SJCRH30 (cell line): ENCODE measurements at places on chromosomes 11 and 22. TPM values are rescaled to one million over a fixed set of nuclear protein-coding genes. Genes with fewer than 3 reads are reported as not detected.

MMP13 gene
- not detected in 2 replicates for total RNA-seq

- no peak overlapping the region for H3K27ac ChIP-seq
- DNase-seq: no peak
- no peaks in the 10 kb centered on the region for H3K4me1 ChIP-seq
- H3K27me3 ChIP-seq: no peaks in the 10 kb centered on the region
These were observed 86.5 kb upstream of the RRM1 start for GRCh38 chr11:4008116-4008515.

TEX12 gene
- total RNA-seq: 0.28 TPM in 1 of 2 replicates, not detected in the other

GRCh38 chr11:10485646-10486045 lies 30.6 kb downstream of the AMPD3 start:
- no peak overlapping the region for H3K4me3 ChIP-seq
- no peak for DNase-seq
- no peaks in the 10 kb centered on the region for H3K27me3 ChIP-seq
- peaks cover 30% of the 10 kb centered on the region; the same call in 1 of the 2 replicates for H3K36me3 ChIP-seq
- H3K27ac ChIP-seq: no peak overlapping the region
- peaks cover 8% of the 10 kb centered on the region for H3K4me1 ChIP-seq

- H3K4me3 ChIP-seq: no peak overlapping the region
- H3K36me3 ChIP-seq: no peaks in the 10 kb centered on the region
- peak overlapping the region; percentile 93; the same call in 1 of the 2 replicates for H3K27ac ChIP-seq
- no peaks in the 10 kb centered on the region for H3K27me3 ChIP-seq
- peak; percentile 62 for DNase-seq
- peaks cover 26% of the 10 kb centered on the region for H3K4me1 ChIP-seq
These were observed 15.9 kb downstream of the PTPN5 start for GRCh38 chr11:18775492-18776292.

- DNase-seq: no peak
- H3K27ac ChIP-seq: no peak overlapping the region
- H3K4me3 ChIP-seq: no peak overlapping the region
- H3K27me3 ChIP-seq: no peaks in the 10 kb centered on the region
- peaks cover 24% of the 10 kb centered on the region for H3K4me1 ChIP-seq
These were observed 195.7 kb downstream of the CTTN start for GRCh38 chr11:70594031-70594430.

GRCh38 chr11:120548682-120549209 lies 37.2 kb downstream of the GRIK4 start:
- peaks cover 15% of the 10 kb centered on the region for H3K4me1 ChIP-seq
- no peaks in the 10 kb centered on the region for H3K27me3 ChIP-seq
- H3K36me3 ChIP-seq: no peaks in the 10 kb centered on the region
- H3K27ac ChIP-seq: no peak overlapping the region

- H3K27me3 ChIP-seq: no peaks in the 10 kb centered on the region
- H3K27ac ChIP-seq: no peak overlapping the region
- no peak for DNase-seq
These were observed 34.0 kb downstream of the PARVA start for GRCh38 chr11:12411393-12411792.

DNA sequence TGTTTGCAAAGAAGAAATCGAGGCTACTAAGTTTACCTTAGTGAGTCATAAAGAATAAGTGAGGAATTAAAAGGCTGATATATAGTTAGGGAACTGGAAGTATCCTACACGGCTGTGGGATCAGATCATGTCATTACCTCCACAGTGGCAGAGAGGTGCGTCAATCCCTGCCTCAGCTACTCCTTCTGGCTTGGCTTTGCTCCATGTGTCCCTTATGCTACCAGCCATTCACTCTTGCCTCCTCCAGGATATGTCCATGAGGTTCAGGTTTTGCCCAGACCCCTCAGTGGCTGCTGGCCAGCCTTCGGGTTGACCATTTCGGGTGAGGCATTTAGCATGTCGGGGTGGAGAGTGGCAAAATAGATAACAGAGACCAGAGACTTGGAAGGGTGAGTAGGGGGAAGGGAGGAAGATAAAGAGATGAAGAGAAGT lies 153.4 kb downstream of the LDLRAD3 start:
- H3K4me3 ChIP-seq: no peak overlapping the region
- peaks cover 25% of the 10 kb centered on the region for H3K4me1 ChIP-seq
- DNase-seq: no peak

MIOX gene
- not detected in 2 replicates for total RNA-seq

- DNase-seq: no peak
- no peak overlapping the region for H3K4me3 ChIP-seq
- no peak overlapping the region for H3K27ac ChIP-seq
- H3K27me3 ChIP-seq: peaks cover 2% of the 10 kb centered on the region; the same call in 1 of the 2 replicates
- H3K36me3 ChIP-seq: no peaks in the 10 kb centered on the region
These were observed 11.6 kb downstream of the LMNTD2 start for GRCh38 chr11:548700-549603.

- H3K36me3 ChIP-seq: no peaks in the 10 kb centered on the region
- no peak overlapping the region for H3K4me3 ChIP-seq
- DNase-seq: no peak
- no peaks in the 10 kb centered on the region for H3K4me1 ChIP-seq
- H3K27me3 ChIP-seq: peaks cover 4% of the 10 kb centered on the region; the same call in 1 of the 2 replicates
These were observed 22.6 kb upstream of the GNAZ start for GRCh38 chr22:23047742-23048141.

EMID1 gene
- 2.2 and 2.3 TPM in 2 replicates for total RNA-seq

DNA sequence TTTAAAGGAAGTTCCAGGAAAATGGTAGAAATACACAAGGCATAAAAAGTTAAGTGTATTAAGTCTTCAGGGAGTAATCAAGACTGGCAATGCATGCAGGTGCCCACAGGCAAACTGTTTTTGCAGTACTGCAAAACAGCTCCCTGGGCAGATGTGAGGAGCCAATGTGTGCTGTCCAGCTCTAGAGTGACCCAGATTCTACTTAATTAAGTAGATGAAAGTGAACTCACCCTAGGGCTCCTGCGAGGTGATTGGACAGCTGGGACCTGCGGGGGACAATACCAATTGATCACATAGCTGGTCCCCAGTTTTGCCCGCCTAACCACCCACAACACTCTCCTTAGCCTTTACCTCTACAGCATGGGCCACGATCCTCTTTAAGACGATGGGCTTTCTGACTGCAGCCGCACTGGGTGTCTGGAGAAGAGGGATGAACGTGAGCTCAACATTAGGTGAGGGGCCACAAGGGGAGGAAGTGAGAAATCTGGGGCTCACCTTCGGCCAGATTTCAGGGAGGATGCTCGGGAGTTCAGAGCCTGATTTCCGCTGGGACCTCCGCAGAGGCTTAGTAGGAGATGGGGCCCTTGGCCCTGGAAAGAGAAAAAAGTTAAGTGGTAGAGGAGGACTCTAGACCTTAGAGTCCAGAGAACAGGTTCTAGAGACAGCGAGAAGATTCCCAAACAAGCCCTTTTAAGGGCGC lies 556 bp downstream of the CDCA5 start:
- no peaks in the 10 kb centered on the region for H3K27me3 ChIP-seq
- peaks cover 5% of the 10 kb centered on the region for H3K4me1 ChIP-seq
- DNase-seq: no peak
- peak overlapping the region; percentile 83 for H3K27ac ChIP-seq

- H3K36me3 ChIP-seq: no peaks in the 10 kb centered on the region
- H3K4me3 ChIP-seq: no peak overlapping the region
- H3K27ac ChIP-seq: no peak overlapping the region
- H3K4me1 ChIP-seq: peaks cover 9% of the 10 kb centered on the region
- H3K27me3 ChIP-seq: peaks cover 6% of the 10 kb centered on the region; the same call in 1 of the 2 replicates
These were observed 52.0 kb upstream of the SPATA19 start for GRCh38 chr11:133897331-133897650.

GRCh38 chr11:70915158-70915985 lies 337.0 kb downstream of the SHANK2 start:
- H3K27me3 ChIP-seq: no peaks in the 10 kb centered on the region; the same call in 1 of the 2 replicates
- H3K4me3 ChIP-seq: no peak overlapping the region
- no peaks in the 10 kb centered on the region for H3K4me1 ChIP-seq

GRCh38 chr11:77080643-77081210 lies 14.0 kb downstream of the CAPN5 start:
- no peaks in the 10 kb centered on the region for H3K27me3 ChIP-seq
- no peak overlapping the region for H3K27ac ChIP-seq
- H3K36me3 ChIP-seq: no peaks in the 10 kb centered on the region
- no peaks in the 10 kb centered on the region for H3K4me1 ChIP-seq
- no peak overlapping the region for H3K4me3 ChIP-seq

- no peak overlapping the region for H3K4me3 ChIP-seq
- H3K27me3 ChIP-seq: no peaks in the 10 kb centered on the region
- DNase-seq: no peak
- no peak overlapping the region for H3K27ac ChIP-seq
- no peaks in the 10 kb centered on the region for H3K4me1 ChIP-seq
These were observed 328.7 kb upstream of the B3GAT1 start for GRCh38 chr11:134740590-134741261.

GRCh38 chr11:57834852-57835251 lies 73.2 kb downstream of the CTNND1 start:
- no peak overlapping the region for H3K27ac ChIP-seq
- DNase-seq: no peak
- H3K4me1 ChIP-seq: no peaks in the 10 kb centered on the region
- no peaks in the 10 kb centered on the region for H3K27me3 ChIP-seq
- no peaks in the 10 kb centered on the region for H3K36me3 ChIP-seq

IFT27 gene
- total RNA-seq: 1.8 and 2.2 TPM in 2 replicates

DNA sequence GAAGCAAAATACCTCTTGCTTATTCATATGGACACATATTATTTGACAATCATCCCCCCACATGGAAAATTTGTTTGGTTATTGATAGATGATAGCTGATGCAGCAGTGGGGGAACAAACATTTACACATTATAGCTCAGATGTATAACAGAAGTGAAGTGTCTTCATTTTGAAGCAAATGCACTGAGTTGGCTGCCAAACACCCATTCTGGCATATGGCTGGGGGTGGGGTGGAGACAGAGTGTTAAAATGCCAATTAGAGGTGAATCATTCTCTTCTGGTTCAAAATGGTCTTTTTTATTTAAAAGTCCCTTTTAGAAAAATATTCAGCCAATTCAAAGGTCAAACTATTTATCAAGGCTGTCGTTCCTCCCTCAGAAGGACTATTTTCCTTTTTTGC lies 157.3 kb upstream of the TRPC6 start:
- no peaks in the 10 kb centered on the region for H3K27me3 ChIP-seq
- H3K4me3 ChIP-seq: no peak overlapping the region
- H3K36me3 ChIP-seq: no peaks in the 10 kb centered on the region
- peaks cover 6% of the 10 kb centered on the region; the same call in 1 of the 2 replicates for H3K4me1 ChIP-seq

DNA sequence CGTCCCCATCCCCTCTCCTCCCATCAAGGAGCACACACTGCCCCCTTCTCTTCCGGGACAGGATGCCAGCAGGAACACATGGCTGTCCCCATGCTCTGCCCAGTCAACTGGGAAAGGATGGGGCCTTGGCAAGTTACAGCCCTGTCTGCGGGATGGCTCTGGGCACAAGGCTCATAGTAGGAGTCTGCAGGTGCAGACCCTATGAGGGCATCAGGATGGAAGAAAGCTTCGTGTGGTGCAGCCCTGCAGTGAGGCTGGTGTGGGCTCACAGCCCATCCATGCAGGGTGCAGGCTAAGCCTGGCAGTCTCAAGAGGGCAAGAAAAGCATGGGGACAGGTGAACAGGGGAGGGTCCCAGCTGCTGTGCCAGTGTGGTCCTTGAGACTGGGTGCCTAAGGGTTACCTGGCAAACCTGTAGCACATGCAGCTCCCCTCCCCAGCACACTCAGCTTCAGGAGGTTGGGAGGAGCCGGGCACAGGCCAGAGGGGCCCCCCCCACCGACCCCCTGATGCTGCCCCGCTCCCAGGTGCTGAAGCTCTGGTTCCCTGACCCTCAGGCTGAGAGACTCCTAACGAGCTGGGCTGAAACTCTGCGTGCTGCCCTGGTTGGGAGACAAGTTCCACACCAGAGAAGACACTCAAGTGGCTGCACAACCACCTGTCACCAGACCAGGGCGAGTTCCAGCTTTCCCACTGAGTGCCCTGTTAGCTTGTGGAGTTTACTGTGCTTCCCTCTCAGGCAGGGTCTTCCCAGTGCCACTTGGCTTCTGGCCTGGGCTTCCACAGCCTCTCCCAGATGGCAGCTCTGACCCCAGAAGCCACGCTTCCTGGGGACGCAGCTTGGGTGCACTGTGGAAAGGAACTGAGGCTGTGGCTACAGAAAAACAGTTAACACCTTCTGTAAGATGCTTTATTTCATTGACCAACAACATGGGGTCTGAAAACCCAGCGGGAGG lies 3.3 kb upstream of the SCARF2 start:
- no peak overlapping the region for H3K4me3 ChIP-seq
- no peaks in the 10 kb centered on the region; the same call in 1 of the 2 replicates for H3K4me1 ChIP-seq
- H3K27me3 ChIP-seq: no peaks in the 10 kb centered on the region
- no peak for DNase-seq

SIPA1 gene
- total RNA-seq: 2.8 and 2.9 TPM in 2 replicates

DNA sequence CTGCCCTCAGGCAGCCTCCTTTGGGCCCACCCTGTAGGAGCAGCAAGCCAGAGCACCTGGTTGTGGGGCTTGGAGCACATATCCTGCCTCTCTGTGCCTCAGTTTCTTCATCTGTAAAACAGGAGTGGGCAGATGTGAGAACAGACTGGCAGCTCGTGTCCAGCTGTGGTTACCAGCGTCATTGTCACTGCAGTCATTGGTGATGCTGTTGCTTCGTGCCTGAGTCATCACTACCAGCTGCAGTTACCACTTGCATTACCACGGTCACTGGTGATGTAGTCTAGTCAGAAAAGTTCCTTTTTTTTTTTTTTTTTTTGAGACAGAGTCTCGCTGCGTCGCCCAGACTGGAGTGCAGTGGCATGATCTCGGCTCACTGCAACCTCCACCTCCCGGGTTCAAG lies 20.4 kb downstream of the RSPH14 start:
- H3K36me3 ChIP-seq: no peaks in the 10 kb centered on the region
- no peak overlapping the region for H3K4me3 ChIP-seq
- no peak for DNase-seq
- H3K27me3 ChIP-seq: no peaks in the 10 kb centered on the region

DNA sequence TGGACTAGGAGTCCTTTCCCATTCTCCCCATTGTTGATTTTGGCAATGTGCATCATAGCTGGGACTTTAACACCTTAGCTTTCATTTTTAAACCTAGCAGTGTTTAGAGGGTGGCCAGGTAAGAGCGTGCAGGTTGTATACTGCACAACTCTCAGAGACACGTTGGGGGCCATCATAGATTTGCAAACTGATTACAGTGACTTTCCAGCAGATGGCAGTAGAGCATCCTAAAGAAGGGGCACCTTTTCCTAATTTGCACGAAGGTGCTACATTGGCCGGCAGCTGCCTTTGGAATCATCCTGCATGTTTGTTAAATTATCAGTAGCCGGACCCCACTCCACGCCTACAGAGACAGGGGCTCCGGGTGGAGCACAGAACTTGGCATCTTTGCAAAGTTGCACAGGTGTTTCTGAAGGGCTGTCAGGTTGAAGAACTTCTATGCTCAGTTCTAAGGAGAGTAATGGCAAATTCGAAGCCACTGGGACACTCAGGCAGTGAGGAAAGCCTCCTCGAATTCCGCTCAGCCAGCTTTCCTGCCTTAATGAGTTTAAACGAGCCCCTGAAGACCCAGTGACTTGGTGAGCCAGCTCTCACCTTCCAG lies 7.7 kb downstream of the LHFPL7 start:
- no peaks in the 10 kb centered on the region for H3K4me1 ChIP-seq
- no peaks in the 10 kb centered on the region for H3K27me3 ChIP-seq
- DNase-seq: peak; percentile 76
- no peak overlapping the region for H3K27ac ChIP-seq
- H3K4me3 ChIP-seq: no peak overlapping the region

DNA sequence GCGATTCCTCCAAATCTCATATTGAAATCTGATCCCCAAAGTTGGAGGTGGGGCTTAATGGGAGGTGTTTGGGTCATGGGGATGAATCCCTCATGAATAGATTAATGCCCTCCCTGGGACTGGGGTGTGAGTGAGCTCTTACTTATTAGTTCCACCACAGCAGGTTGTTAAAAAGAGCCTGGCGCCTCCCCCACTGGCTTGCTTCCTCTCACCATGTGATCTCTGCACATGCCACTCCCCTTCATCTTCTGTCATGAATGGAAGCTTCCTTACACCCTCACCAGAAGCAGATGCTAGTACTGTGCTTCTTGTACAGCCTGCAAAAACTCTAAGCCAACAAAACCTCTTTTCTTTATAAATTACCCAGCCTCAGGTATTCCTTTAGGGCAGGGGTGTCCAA lies 8.8 kb downstream of the RRAS2 start:
- no peaks in the 10 kb centered on the region for H3K27me3 ChIP-seq
- DNase-seq: no peak
- no peaks in the 10 kb centered on the region for H3K4me1 ChIP-seq

SUSD2 gene
- 0.08 TPM in 1 of 2 replicates, not detected in the other for total RNA-seq
